ENCODE measurements at places on chromosomes 16 and 17.

DNA sequence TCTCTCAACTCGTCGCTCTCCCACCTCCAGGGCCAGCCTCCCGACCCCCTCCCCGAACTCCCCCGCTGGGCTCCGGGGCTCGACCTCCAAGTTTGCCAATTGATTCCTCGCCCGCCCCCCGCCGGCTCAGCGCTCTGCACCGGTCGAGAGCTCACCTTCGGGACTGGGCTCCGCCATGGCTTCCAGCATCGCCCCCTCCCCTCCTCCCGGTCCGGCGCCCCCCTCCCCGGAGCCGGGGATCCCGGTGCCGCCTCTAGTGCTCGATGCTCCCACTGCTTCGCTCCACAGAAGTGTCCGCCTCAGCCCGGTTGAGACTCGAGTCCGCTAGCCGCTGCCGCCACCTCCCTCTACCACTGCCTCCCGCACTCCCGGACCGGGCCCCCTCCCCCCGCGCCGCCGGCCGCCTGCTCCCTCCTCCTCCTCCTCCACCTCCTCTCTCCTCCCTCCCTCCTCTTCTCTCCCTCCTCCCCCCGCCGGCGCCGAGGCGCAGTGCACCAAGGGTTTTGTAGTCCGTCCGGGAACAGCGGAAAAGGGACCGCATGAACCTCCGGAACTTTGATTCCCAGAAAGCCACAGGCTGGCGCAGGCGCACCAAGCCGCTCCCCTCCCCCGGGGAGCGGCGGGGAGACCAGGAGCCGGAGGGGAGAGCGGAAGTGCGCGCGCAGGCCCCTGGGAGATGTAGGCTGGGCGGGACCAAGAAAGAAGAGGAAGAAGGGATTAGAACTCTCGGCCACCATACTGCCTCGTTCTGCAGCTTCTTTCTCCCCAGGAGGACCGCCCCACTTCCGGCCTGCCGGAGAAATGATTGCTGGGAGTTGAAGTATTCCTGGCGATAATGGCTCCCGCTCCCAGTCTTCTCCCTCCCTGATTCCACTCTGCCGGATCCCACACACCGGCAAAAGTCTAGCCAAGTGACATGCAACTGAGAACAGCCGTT, at the start of gene PHF23:
Gene PHF23, minus strand, starts transcription at position 367 of the 937 bp plus-strand sequence. Its CDS starts 178 bp downstream, at position 189.
- H3K4me1 ChIP-seq = peaks cover 61% of the 10 kb centered on the region
- peaks cover 43% of the 10 kb centered on the region for H3K36me3 ChIP-seq
- H3K27ac ChIP-seq = peak within 1 kb of the TSS; percentile 93
- no peaks in the 10 kb centered on the region for H3K27me3 ChIP-seq

DNA sequence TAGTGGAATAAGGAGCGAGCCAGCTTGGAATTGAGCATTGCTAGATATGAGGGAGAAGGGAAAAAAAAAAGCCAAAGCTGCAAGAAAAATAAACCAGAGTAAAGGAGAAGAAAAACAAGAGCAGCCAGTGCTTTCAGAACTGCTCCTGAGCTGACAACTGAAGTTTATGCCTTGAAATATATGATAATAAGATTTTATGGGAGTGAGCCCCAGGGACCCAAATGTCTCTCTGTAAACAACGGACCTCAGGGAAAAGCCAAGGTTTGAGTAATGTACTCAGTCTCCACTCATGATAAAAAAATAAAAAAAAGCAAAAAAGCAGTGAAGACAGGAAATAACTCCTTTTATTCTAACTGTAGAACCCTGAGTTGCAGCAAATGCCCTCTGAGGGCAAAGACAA, 132.6 kb downstream of the SNX11 start:
- H3K27ac ChIP-seq = no peak overlapping the region
- peaks cover 8% of the 10 kb centered on the region for H3K36me3 ChIP-seq
- H3K27me3 ChIP-seq = no peaks in the 10 kb centered on the region
- DNase-seq = no peak

DNA sequence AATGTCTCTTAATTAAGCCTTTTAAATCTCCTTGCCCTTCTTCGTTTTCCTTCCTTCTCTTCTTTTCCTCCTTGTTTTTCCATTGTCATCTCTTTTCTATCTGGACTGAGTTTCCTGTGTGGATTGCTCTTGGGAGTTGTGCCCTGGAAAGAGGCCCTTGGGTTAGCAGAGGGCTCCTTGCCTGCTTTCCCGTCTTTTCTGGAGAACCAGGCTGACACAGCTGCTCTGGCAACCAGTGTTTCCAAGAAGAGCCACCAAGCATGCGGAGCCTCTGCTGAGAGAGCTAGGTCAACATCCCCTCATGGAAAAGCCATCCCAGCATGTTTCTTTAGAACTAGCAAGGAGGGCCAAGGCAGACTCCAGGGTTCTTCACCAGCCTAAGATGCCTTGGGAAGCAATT, 75.4 kb downstream of the HLF start:
- no peaks in the 10 kb centered on the region for H3K36me3 ChIP-seq
- H3K27me3 ChIP-seq = peaks cover 20% of the 10 kb centered on the region
- DNase-seq = no peak
- no peak overlapping the region for H3K4me3 ChIP-seq
- peaks cover 18% of the 10 kb centered on the region for H3K4me1 ChIP-seq

DNA sequence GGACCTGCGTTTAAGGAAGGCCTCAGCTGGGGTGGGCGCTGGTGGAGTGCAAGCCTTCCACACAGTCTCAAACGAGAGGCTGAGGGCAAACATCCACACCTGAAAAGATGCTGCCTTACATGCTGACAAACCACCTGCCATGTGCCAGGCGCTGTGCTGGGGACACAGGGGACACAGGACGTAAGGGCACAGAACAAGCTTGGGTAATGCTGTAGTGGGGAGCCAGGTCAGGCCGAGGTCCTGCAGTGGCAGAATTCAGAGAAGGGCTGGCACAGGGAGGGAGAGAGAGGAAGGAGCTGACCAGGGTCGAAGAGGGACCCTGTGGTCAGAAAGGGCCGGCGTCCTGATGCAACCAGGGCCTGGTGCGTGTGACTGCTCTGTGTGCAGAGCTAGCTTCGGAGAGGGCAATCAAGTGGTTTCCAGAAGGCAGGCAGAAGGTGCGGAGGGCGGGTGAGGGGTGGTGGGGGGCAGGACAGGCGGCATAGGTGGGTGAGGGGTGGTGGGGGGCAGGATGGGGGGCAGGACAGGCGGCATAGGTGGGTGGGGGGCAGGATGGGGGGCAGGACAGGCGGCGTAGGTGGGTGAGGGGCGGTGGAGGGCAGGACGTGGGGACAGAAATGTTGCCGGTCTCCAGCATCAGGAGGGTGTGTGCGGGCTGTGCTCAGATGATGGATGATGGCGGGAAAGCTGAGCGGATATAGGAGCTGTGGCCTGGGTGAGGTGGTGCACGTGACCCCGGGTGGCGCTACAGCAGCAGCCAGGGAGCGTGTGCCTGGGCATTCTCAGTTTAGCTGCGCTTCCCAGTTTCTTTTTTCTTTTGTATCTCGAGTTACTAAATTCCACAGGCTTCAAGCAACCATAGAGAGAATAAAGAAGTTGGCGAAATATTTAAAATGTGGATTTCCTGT, 18.8 kb downstream of the TELO2 start:
- no peaks in the 10 kb centered on the region for H3K4me1 ChIP-seq
- H3K36me3 ChIP-seq = peaks cover 17% of the 10 kb centered on the region
- H3K4me3 ChIP-seq = no peak overlapping the region
- H3K27ac ChIP-seq = no peak overlapping the region

- H3K4me1 ChIP-seq = peaks cover 20% of the 10 kb centered on the region
- peaks cover 30% of the 10 kb centered on the region for H3K36me3 ChIP-seq
- no peaks in the 10 kb centered on the region for H3K27me3 ChIP-seq
- no peak overlapping the region for H3K27ac ChIP-seq
These were observed 113.1 kb downstream of the RAP1GAP2 start for GRCh38 chr17:2909175-2909845.

- peaks cover 28% of the 10 kb centered on the region for H3K4me1 ChIP-seq
- no peak for DNase-seq
- H3K27me3 ChIP-seq = no peaks in the 10 kb centered on the region
- H3K27ac ChIP-seq = no peak overlapping the region
- H3K36me3 ChIP-seq = peaks cover 53% of the 10 kb centered on the region
These were observed 11.9 kb downstream of the POLR3K start for GRCh38 chr16:41439-42068.

DNA sequence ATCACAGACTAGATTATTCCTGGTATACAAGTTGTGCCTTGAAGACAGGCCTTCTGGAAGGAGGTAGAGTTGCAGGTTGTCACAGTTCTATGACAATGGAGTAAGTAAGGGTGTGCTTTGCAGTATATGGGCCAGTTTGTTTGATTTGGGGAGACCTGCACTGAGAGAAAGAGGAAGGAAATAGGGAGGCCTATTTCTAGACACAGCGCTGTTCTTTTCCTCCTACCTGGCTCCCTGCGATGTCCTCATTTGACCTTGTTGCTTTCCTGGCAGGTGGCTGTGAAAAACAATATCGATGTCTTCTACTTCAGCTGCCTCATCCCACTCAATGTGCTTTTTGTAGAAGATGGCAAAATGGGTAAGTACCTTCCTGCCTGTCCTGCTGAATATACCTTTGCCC, 22.5 kb upstream of the RASL10B start:
- DNase-seq = no peak
- H3K4me3 ChIP-seq = no peak overlapping the region
- H3K4me1 ChIP-seq = peaks cover 57% of the 10 kb centered on the region
- peak overlapping the region; percentile 17 for H3K27ac ChIP-seq
- H3K36me3 ChIP-seq = peaks cover 30% of the 10 kb centered on the region

DNA sequence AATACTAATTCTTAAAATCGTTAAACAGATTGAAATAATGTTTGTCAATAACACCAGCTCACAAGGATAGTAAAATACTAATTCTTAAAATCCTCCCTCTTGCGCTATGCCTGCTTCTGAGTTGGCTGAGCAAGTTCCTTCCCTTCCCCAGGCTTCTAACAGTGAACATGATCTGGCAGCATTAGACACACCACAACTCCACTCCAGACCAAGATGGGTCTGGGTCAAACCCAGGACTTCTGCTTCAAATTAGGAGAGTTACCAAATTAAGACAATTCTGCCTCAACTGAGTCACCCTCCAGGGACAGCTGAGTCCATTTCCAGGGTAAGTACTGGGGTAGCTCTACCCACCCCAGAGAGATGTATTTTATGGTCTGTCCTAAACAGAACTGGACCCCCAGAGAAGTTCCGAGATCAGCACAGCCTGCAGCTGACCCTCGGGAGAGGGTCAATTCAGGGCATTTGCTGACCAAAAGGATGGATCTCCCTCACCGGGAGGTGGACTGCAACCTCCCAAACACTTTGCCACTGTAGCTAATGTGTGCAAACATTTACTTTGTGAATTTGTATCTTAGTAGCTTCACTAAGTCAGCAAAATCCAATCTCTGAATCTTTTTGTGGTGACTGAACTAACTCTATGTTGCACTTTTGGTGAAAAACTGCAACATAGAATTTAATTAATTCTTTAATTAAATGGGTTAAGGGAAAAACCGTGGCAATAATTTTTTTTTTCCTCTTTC, 48.8 kb downstream of the ADCY9 start:
- no peaks in the 10 kb centered on the region for H3K27me3 ChIP-seq
- no peak overlapping the region for H3K4me3 ChIP-seq
- peaks cover 8% of the 10 kb centered on the region for H3K4me1 ChIP-seq
- H3K27ac ChIP-seq = no peak overlapping the region
- DNase-seq = no peak

DNA sequence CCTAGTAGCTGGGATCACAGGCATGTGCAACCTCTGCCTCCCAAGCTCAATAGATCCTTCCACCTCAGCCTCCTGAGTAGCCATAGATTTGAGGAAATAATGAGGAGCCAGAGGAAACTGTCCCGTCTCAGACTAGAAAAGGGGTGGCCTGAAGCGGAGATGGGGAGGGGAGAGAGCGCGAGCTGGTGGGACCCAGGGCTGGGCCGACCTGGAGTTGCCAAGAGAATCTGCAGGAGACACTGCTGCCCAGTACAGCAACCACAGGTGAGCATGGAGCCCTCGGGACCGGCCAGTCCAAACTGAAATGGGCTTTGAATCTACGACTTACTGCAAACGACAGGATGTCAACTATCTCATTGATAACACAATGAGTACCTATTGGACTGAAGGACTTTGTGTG, 24.3 kb downstream of the CD300A start:
- H3K4me3 ChIP-seq = no peak overlapping the region
- DNase-seq = no peak
- no peak overlapping the region for H3K27ac ChIP-seq

GRCh38 chr17:56543280-56543679, 50.2 kb upstream of the NOG start:
- no peak overlapping the region for H3K27ac ChIP-seq
- no peaks in the 10 kb centered on the region for H3K36me3 ChIP-seq
- DNase-seq = no peak
- peaks cover 4% of the 10 kb centered on the region for H3K27me3 ChIP-seq
- H3K4me1 ChIP-seq = no peaks in the 10 kb centered on the region

GRCh38 chr17:410543-411401, 58.2 kb upstream of the RPH3AL start:
- H3K27me3 ChIP-seq = peaks cover 2% of the 10 kb centered on the region
- peaks cover 62% of the 10 kb centered on the region for H3K4me1 ChIP-seq
- H3K36me3 ChIP-seq = peaks cover 31% of the 10 kb centered on the region
- peak overlapping the region; percentile 77 for H3K4me3 ChIP-seq

DNA sequence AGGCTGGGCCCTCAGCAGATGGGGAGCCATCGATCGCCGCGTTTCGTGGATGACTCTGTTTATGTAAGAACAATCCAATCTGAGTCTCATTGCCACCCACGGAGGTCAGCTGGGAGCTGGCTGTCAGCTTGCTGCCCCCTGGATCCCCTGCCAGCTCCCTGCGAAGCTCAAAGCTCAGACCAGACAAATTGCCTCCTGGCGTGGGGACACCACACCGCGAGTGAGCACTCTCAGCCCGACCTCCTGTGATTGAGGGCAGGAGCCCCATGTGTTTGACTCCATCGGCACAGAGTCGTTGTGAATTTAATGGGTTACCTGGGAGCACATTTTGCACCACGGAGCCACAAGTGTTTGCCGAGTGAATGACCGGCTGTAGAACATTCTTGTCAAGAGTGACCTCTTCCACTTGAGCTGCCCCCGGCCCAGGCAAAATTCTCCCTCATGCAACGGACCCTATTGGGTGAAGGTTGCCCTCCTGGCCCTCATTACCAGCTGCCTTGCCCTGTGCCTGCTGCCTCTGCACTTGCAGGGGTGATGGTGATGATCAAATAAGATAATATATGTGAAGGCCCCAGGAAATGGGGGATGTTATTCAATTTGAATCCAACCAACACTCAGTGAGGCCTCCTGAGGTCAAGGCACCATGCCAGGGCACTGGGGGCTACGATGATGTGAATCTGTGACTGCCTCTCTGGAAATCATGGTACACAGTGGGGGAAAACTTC, 7.6 kb upstream of the GFAP start:
- no peak overlapping the region for H3K4me3 ChIP-seq
- no peaks in the 10 kb centered on the region for H3K4me1 ChIP-seq
- peaks cover 7% of the 10 kb centered on the region for H3K27me3 ChIP-seq
- H3K27ac ChIP-seq = no peak overlapping the region

DNA sequence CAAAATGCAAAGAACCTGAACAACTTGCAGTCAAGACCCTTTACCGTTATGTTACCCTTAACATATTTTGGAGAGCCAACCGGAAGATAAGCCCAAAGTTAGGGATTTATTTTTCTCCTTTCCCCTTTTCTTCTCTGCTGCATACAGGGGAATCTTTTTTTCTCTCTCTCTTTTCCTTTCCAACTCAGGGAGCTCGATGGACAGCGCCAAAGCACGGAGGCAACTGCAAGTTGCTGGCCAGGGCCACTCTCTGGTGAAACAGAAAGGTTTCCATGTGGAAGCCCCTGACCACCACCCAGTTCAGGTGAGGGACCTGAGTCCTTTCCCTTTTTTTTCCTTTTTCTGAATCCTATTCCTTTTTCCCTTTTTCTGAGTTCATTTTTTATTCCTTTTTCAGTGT, 98.8 kb upstream of the COX10 start:
- H3K36me3 ChIP-seq = no peaks in the 10 kb centered on the region
- no peaks in the 10 kb centered on the region for H3K27me3 ChIP-seq
- H3K27ac ChIP-seq = no peak overlapping the region
- no peak overlapping the region for H3K4me3 ChIP-seq
- DNase-seq = no peak

GRCh38 chr16:2370721-2371120, 30.2 kb upstream of the ABCA3 start:
- no peaks in the 10 kb centered on the region for H3K4me1 ChIP-seq
- no peak overlapping the region for H3K4me3 ChIP-seq
- H3K27ac ChIP-seq = no peak overlapping the region
- peaks cover 18% of the 10 kb centered on the region for H3K27me3 ChIP-seq
